Esophagus squamous epithelium (tissue), 5 donors: ENCODE measurements at places on chromosomes 6 and 20.

- DNase-seq: no peak
These were observed 206.0 kb downstream of the HAO1 start for GRCh38 chr20:7734216-7734615.

DNA sequence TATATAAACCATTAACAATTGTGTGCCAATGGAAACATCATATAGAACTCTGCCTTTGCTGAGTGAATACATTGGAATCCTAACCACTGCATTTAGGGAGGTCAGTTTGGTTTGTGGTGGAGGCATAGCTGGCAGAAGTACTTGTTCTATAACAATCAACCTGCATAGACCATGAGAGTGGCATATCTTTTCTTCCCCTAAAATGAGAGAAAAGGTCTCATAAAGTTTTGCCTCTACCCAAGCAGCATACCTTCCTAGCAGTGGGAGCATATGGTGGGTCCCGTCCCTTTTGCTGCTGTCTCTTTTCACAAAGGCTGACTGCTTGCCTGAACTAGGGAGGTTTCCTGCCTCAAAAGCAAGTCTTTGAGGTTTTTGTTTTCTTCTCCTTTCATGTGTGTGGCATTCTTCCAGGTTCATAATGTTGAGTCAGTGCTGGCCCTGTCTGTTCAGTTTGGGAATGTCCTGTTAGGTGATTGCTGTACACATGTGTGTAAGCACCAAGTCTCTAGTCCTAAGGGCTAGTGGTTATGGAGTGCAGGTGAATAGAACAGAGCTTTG is 61.2 kb upstream of the SUPT3H start:
- DNase-seq: no peak

DNA sequence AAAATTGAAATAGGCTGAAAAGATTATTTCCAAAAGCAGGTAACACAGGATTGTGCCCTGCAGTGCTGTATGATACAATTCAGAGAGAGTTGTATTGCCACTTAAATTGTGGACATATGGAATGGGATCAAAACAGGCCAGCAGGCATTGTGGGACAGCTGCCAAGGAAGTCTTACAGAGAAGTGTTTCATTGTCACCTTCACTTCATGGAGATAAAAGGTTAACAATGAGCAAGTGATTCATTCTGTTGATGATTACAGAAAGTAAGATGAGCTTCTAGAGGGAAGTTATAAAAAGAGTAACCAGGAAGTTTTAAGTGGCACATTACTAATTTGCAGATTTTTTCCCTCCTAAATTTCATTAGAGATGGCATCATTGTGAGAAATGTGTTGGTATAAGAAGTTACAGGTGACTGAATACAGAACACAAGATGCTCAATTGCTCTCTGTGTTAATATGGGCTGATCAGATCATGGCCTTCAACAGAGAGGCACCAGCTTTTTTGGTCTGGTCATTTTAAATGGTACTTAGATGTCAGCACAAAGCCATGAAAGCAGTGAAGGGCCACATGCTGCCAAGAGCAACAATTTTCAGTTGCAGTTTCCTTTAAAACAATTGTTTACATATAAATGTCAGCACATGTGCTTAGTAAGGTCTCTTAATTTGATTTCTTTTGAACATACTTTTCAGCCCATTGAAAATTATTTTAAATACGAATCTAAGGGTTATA is 402.5 kb upstream of the FKBP1C start:
- no peak for DNase-seq

DNA sequence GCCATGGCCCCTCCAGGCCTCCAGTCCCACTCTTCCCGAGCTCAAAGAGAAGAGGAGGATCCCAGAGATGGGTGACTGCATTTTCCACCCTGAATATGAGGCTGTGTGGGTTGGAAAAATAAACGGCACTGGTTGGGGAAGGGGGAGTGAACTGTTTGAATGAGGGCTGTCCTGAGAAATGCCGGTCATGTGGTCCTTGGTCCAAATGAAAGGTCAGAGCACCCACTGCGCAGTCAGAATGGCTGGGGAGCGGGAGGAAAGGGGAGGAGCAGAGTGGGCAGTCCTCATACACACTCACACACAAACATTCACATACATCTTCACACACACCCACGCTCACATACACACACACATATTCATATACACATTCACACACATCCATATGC is 83.1 kb downstream of the MRPL14 start:
- no peak for DNase-seq

- no peak for DNase-seq
These were observed 14.9 kb downstream of the ZBTB2 start for GRCh38 chr6:151376440-151376839.

DNA sequence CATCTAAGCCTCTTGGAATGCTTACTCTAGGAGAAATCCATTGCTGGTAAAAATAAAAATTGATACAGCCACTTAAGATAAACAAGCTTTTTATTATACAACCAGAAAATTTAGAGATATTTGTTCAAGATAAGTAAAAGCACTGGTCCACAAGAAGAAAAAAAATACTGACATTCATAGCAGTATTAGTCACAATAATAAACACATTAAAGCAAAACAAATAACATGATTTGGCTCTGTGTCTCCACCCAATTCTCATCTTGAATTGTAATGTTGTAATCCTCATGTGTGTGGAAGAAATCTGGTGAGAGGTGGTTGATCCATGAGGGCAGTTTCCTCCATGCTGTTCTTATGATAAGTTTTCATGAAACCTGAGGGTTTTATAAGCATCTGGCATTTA is 1093.5 kb upstream of the ADGRB3 start:
- no peak for DNase-seq

- no peak for DNase-seq
These were observed 295.6 kb downstream of the UTRN start for GRCh38 chr6:144580771-144581170.

DNA sequence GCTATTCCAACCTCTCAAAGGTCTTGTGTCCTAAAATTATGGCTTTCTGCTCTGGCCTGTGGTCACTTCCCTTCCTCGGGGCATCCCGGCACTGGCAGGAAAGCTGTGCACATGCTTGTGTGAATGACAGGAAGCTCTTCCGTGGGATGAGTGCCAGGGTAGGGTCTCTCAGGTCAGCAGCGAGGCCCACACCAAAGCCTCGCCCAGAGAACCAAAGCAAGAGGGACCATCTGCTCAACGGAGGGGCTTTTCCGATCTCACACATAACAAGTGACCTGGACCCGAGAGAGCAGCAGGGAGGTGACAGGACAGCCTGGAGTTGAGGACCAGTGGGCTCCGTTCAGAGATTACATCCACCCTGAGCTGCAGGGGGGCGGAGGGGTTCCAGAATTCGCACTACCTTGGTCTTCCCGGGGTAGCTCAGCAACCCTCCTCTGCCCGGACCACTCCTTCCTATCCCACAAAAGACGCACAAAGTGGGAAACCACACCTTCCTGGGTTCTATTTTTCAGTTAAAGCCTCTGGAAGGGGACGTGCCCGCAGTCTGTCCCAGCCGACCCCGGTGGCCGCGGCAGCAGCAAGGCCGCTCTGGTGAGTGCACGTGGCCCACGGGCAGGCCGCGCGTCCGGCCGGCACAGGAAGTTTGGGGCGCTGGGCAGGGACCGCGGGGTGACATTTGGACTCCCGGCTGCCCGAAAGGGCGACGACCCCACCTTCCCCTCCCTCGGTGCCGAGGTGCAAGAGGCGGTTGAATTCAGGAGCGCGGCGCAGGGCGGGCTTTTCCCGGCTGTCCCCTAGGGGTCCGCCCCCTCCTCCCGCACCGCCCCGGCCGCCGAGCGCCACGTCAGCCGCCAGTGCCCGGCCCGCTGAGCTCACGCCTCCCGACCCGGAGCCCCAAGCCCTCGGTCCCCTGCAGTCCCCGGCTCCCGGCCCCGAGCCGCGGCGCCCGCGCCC is 988 bp downstream of the TXNDC5 start:
- DNase-seq: no peak

GRCh38 chr6:40164345-40164755 is 230.1 kb upstream of the MOCS1 start:
- no peak for DNase-seq

DNA sequence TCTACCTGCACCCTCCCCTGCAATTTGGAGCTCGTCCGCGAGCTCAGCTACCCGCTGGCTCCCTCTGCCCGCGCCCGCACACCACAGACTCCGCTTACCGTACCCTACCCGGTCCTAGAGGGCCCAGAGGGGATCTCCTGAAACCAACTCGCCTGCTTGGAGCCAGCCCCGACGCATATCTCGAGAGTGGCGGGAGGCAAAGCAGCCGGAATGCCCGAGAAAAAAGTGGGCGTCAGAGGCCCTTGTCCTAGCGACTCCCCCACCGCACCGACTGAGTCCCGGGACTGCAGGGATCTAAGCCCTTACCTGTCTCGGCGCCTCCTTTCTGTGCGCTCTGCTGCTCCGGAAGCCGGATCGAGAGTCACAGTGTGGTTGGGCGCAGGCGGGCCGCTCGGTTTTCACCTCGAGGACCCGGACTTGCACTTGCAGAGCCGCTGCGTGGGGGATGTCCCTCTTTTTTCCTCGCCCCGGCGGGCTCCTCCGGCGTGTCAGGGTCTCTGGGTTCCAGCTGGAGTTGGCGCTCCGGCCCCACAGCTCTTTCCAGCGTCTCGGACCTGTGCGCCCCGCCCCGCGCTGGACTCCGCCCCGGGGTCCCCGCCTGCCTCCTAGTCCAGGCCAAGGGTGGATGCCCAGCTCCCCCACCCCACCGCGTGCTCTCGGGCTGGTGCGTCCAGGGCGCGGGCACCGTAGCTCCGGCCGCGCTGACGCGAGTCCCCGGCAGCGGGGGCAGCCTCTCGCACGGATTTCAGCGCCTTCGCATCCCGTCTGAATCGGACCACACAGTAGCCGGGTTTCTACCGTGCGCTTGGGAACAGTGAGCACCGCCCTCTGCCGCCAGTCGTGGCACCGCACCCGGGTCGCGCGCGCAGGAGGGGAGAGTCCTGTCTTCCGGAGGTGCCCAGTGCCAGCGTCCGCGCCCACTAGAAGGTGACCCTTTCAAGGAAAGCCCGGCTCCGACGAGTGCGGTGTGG is at the start of gene PROKR2:
PROKR2 (minus strand) TSS at position 767 of the 971 bp plus-strand sequence. CDS start 2,585 bp downstream, outside the sequence.
- no peak for DNase-seq

DNA sequence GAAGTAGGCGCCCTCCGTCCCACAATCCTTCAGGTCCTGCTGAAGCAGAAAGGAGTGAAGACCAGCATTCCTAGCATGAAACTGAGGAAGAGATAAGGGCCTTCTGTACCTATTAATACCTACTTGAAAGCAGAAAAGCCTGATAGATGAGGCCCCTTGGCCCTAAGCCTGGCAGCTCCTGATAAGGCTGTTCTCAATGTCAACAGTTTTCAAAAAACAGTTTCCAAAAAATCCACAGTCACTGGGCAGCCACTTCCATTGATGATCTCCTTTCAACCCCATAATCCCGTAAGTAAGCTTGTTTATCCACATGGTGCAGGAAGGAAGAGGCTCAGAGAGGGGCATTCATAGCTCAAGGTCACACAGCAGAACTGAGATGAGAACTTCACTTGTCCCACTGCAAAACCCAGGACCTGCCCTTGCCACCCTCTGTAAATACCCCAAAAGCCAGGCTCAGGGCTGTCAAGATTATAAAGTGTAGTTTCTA is 2.8 kb upstream of the E2F1 start:
- no peak for DNase-seq

DNA sequence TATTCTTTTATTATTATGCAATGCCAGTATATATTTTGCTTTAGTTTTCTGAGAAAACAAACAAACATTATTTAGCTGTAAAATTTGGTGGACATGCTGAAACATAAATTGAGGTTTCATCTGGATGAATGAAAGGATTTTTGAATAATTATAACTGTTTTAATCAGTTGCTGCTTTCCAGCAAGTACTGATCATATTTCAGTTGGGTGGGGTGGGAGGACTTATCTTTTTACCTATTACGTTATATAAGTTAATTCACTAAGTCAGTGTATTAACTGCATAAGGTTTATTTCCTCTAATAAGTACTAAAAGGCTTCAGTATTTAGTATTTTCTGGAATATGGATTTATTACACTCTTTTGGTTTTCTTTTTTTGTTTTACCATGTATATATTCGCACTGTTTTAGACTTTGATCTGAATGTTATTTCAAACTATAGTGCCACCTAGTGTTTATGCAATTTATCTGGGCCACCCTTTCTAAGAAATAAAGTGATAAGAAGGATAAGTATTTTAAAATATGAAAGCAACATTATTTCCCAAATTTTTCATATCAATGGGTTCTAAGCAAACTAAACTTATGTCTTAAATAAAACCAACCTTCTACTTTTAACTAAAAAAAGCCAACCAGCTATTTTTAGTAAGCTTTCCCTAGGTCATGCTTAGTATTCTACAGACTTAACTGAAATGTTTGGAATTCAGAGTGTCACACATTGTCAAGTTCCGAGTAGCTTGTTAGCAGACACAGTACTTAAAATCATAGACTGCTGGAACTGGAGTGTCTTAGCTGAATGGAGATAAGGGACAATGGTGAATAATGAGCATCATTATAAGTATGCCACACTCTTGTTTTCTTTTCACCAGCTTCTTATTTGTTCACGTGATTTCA is 105.4 kb upstream of the MCHR2 start:
- DNase-seq: no peak

- DNase-seq: no peak
These were observed 82.1 kb downstream of the SLC23A2 start for GRCh38 chr20:4919047-4919704.

- DNase-seq: no peak
These were observed 442.1 kb upstream of the ADGRB3 start for GRCh38 chr6:68192988-68193387.

DNA sequence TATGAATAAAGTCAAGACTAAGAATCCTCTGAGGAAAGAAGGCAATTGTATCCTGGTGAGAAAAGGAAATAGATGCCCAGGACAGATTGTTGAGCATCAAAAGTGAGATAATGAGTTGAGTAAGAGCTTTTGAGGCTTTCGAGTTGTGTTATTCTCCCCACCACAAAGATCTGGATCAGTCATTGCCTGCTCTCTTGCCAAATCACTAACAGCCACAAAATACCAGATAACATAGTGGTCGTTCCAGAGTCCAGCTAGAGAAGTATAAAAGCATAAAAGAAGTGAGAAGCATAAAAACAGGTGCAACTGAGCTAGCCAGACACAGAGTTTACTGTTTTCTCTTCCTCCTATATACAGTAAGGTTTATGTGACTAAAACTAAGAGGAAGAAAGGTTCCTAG is 4.9 kb downstream of the SPINT4 start:
- no peak for DNase-seq

DNA sequence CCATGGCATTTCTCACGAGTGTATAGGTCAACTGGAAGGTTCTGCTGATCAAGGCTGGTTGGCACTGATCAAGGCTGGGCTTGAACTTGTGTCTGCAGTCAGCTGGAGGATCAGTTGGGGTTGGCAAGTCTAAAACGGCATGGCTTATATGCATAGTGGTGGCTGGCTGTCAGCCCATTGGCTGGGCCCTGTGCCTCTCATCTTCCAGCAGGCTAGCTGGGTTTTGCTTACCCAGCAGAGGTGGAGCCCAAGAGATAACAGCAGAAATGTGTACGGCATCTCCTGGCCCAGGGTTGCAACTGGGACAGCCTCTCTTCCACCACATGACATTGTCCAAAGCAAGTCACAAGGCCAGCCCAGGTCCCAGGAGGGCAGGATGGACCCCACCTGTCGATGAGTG is 158.2 kb downstream of the BMP7 start:
- no peak for DNase-seq

GRCh38 chr20:57586370-57586793 is 25.5 kb downstream of the PCK1 start:
- DNase-seq: no peak
